ENCODE measurements at places on chromosomes 13 and 19. TPM values are rescaled to one million over a fixed set of nuclear protein-coding genes. Genes with fewer than 3 reads are reported as not detected.

GRCh38 chr13:111546921-111547675, 226.7 kb downstream of the TEX29 start:
- H3K4me1 ChIP-seq: no peaks in the 10 kb centered on the region
- no peak for DNase-seq
- H3K27ac ChIP-seq: no peak overlapping the region
- H3K27me3 ChIP-seq: peaks cover 5% of the 10 kb centered on the region

GRCh38 chr19:58544591-58545285, 874 bp downstream of the TRIM28 start:
- no peaks in the 10 kb centered on the region for H3K27me3 ChIP-seq
- H3K27ac ChIP-seq: peak overlapping the region; percentile 99
- H3K36me3 ChIP-seq: peaks cover 36% of the 10 kb centered on the region
- DNase-seq: peak; percentile 76

GRCh38 chr19:40286235-40286970, 1.3 kb upstream of the AKT2 start:
- H3K4me1 ChIP-seq: peaks cover 22% of the 10 kb centered on the region
- no peak overlapping the region for H3K4me3 ChIP-seq
- no peaks in the 10 kb centered on the region for H3K27me3 ChIP-seq
- H3K27ac ChIP-seq: peak overlapping the region; percentile 98
- H3K36me3 ChIP-seq: no peaks in the 10 kb centered on the region

KRTDAP gene
- not detected for total RNA-seq

DNA sequence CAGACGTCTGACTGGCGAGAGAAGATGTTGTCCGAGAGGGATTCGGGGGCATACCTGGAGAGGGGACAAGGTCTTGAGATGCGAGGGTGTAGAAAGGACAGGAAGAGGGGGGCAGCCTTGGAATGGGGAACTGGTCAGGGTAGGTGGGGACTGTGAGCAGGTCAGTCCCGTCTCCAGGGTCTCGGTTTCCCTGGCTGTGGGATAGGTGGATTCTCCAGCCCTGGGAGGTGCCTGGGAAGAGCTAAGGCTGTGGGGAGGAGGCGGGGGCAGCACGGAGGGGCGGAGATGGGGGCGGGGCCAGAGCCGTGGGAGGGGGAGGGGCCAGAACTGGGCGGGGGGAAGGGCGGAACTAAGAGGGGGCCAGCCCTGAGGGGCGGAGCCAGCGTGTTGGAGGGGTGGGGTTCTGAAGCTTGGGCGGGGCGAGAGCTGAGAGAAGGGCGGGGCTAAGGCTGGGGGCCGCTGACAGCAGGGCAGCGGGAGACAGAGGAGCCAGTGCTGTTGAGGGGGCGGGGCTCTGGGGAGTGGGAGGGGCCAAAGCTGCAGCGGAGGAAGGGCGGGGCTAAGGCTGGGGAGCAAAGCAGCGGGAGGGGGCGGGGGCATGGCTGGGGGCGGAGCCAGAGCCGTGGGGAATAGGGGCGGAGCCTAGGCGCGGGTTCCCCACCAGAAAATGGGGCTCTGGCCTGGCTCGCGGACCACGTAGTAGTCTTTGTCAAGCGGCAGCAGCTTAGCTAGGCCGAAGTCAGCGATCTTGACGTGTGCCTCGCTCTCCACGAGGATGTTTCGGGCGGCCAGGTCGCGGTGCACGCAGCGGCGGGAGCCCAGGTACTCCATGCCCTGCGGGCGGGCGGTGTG, 9.5 kb upstream of the INSL3 start:
- no peaks in the 10 kb centered on the region for H3K4me1 ChIP-seq
- H3K27me3 ChIP-seq: no peaks in the 10 kb centered on the region
- H3K4me3 ChIP-seq: peak overlapping the region; percentile 49
- peak overlapping the region; percentile 28 for H3K27ac ChIP-seq

IQCN gene
- total RNA-seq: 6.3 TPM

GRCh38 chr13:105033999-105034398, 1501.5 kb downstream of the EFNB2 start:
- no peaks in the 10 kb centered on the region for H3K27me3 ChIP-seq
- no peak overlapping the region for H3K27ac ChIP-seq
- no peak for DNase-seq
- H3K36me3 ChIP-seq: no peaks in the 10 kb centered on the region
- H3K4me3 ChIP-seq: no peak overlapping the region

- no peak overlapping the region for H3K4me3 ChIP-seq
- H3K27ac ChIP-seq: no peak overlapping the region
- H3K27me3 ChIP-seq: no peaks in the 10 kb centered on the region
- H3K36me3 ChIP-seq: no peaks in the 10 kb centered on the region
- no peaks in the 10 kb centered on the region for H3K4me1 ChIP-seq
Measured at GRCh38 chr19:31314849-31315629, 34.2 kb downstream of the TSHZ3 start.

- H3K4me1 ChIP-seq: no peaks in the 10 kb centered on the region
- no peaks in the 10 kb centered on the region for H3K36me3 ChIP-seq
- DNase-seq: no peak
- no peaks in the 10 kb centered on the region for H3K27me3 ChIP-seq
Measured at GRCh38 chr19:7744199-7744786, 3.0 kb downstream of the CD209 start.

- DNase-seq: no peak
- no peaks in the 10 kb centered on the region for H3K27me3 ChIP-seq
- H3K36me3 ChIP-seq: no peaks in the 10 kb centered on the region
- H3K27ac ChIP-seq: no peak overlapping the region
- H3K4me3 ChIP-seq: no peak overlapping the region
Measured at GRCh38 chr13:83311886-83312577, 570.2 kb downstream of the SLITRK1 start.

TGFB1 gene
- total RNA-seq: 48.0 TPM

GNG7 gene
- 9.9 TPM for total RNA-seq

CYP4F12 gene
- total RNA-seq: 4.4 TPM

- H3K36me3 ChIP-seq: no peaks in the 10 kb centered on the region
- H3K27me3 ChIP-seq: no peaks in the 10 kb centered on the region
- peaks cover 10% of the 10 kb centered on the region for H3K4me1 ChIP-seq
- H3K4me3 ChIP-seq: no peak overlapping the region
Measured at GRCh38 chr19:44636439-44637389, 7.0 kb upstream of the PVR start.

DNA sequence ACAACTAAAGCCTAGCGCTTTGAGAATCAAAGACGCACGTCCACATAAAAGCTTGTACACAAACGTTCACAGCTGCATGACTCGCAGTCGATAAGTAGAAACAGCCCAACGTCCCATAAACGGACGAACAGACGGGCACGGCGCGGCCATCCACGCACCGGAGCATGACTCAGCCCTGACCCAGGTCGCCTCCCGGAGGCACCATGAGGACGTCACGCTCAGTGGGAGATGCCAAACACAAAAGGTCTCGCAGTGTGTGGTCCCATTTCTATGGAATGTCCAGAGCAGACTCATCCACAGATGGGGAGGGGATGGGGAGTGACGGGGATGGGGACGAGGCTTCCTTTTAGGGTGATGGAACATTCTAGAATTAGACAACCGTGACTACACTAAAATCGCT, 9.4 kb downstream of the POLRMT start:
- peaks cover 3% of the 10 kb centered on the region for H3K36me3 ChIP-seq
- no peaks in the 10 kb centered on the region for H3K4me1 ChIP-seq
- H3K27me3 ChIP-seq: no peaks in the 10 kb centered on the region
- H3K4me3 ChIP-seq: no peak overlapping the region

- no peaks in the 10 kb centered on the region for H3K36me3 ChIP-seq
- no peak overlapping the region for H3K27ac ChIP-seq
- no peaks in the 10 kb centered on the region for H3K4me1 ChIP-seq
- no peaks in the 10 kb centered on the region for H3K27me3 ChIP-seq
- DNase-seq: no peak
Measured at GRCh38 chr13:76687467-76687866, 198.7 kb downstream of the KCTD12 start.
